HuH-7 (cell line): ENCODE measurements at places on chromosomes 13 and 19.
A peak's percentile ranks its signal among the peaks of the same experiment; 100 is the strongest.

- no peak for DNase-seq
These were observed 69.0 kb upstream of the NPAS1 start for GRCh38 chr19:46950526-46951170.

GRCh38 chr13:75481176-75482069 lies 546 bp downstream of the TBC1D4 start:
- no peak for DNase-seq

GRCh38 chr13:102846261-102847015 lies 606 bp downstream of the ERCC5 start:
- no peak for DNase-seq

DNA sequence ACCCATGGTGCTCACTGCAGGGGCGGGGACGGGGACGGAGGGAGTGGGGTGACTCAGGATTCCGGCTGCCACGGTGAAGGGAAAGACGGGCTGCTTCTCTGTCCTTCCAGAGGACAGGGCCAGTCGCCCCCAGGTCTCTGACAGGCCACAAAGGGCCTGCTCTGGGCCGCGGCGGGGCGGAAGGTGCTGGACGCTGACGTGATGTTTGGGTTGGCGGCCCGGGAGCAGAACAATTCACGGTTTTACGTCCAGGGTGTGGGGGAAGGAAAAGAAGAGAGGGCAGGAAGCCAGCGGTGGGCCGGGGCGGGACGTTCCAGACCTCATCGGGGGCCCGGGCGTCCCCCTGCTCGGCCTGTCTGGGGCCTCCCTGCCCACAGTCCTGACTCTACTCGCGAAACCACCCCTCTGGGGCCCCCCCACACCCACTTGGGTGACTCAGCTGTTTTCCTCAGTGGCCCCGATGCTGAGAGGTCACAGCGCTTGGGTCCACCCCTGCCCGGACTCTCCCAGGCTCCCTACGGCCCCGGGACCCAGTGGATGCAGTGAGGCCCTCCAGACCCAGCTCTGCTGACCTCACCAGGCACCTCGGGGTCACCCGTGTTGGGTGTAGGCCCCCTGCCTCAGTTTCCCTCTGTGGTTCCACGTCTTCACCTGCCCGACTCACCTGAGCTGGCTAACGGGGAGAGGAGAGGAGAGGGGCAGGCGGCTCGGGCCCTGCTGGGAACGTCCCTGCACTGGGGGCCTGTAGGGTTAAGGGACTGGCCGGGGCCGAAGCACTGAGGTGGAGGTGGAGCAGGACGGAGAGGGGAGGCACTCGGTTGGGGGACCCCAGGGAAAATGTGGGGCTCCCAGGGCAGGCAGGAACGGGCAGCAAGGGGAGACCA lies 29.2 kb downstream of the PIP5K1C start:
- DNase-seq: no peak

GRCh38 chr13:112056739-112057438 lies 10.1 kb upstream of the SOX1 start:
- DNase-seq: no peak

- no peak for DNase-seq
These were observed 260.4 kb downstream of the NALCN start for GRCh38 chr13:101155920-101156319.

GRCh38 chr19:38852231-38853044 lies 2.7 kb upstream of the HNRNPL start:
- DNase-seq: peak; percentile 67

DNA sequence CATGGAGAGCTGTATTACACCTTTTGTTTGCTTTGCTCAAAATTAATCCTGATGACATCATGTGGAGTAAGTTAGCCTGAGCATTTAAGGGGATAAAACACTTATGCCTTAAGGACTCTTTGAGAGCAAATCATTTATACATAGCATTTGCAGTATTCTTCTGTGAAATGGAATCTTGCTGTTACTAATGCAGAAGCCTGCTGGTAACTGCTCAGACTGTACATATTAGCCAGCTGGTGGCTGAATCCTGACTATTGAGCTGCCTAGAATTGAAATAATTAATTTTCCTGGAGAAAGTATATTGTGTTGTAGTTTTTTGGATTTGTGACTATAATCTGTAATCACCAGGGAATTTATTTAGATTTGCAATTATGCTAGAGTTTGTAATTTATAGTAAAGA lies 363.2 kb downstream of the GPC6 start:
- no peak for DNase-seq

- no peak for DNase-seq
These were observed 146.9 kb downstream of the TM9SF2 start for GRCh38 chr13:99648066-99648665.

DNA sequence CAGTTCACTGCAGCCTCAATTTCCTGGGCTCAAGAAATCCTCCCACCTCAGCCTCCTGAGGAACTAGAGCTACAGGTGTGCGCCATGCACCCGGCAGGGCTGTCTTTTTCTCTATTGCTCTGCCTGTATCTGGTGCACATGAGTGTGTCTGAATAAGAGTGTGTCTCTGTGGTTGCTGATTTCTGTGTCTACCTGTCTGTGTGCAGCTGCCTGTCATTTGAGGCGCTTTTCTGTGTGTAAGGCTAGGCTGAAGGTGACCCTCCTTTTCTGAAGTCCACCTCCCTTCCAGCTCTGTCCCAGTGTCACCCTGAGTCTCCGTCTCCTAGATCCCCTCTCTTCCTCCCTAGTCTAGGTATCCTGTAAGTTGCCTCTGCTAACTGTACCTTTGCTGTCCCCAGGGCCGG lies 1.5 kb upstream of the PRR12 start:
- DNase-seq: no peak
